ENCODE measurements at places on chromosomes 1 and 21.

- no peak for DNase-seq
Measured at GRCh38 chr1:238789916-238790667, 596.3 kb upstream of the CHRM3 start.

- no peak for DNase-seq
Measured at GRCh38 chr21:30518876-30519275, 16.9 kb upstream of the KRTAP19-5 start.

GRCh38 chr21:42847051-42847707, 32.2 kb downstream of the WDR4 start:
- no peak for DNase-seq

DNA sequence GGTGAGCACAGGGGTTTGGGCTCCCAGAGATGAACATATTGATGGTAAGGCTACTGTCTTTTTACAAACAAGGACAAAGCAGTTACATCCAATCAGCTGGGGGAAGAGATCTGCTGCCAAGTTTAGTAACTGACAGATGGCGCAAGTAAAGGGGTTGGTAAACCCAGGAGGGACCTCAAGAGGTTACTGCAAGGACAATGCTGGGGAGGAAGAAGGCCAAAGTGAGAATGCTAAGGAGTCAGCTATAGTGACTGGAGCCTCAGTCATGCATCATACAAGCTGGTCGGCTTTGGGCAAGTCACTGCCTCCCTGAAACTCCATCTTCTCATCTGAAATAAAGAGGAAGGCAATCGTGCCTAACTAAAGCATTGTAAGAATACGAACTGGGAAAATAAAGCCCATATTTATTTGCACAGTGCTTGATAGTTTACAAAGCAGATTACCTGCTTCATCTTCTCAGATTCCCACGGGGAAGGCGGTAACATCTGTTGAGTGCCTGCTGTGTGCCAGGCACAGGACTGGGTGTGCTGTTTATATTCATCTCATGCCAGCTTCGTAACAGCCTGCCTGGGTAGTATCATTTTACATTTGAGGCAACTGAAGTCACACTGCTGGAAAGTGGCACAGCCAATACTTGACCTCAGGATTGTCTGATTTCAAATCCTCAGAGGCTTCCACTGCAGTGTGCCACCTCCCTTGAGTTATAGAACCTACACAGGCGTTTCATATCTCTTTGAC, 114.8 kb downstream of the BEND5 start:
- no peak for DNase-seq

DNA sequence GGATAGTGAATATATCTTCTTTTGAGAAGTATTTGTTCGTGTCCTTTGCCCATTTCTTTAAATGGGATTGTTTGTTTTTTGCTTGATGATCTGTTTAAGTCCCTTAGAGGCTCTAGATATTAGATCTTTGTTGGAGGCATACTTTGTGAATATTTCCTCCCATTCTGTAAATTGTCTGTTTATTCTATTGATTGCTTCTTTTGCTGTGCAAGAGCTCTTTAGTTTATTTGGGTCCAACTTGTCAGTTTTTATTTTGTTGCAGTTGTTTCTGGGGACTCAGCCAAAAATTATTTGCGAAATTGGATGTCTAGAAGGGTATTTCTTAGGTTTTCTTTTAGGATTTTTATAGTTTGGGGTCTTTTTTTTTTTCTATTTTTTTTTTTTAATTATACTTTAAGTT, 302.8 kb downstream of the NCAM2 start:
- no peak for DNase-seq

GRCh38 chr1:29889776-29890175, 653.5 kb downstream of the PTPRU start:
- no peak for DNase-seq

DNA sequence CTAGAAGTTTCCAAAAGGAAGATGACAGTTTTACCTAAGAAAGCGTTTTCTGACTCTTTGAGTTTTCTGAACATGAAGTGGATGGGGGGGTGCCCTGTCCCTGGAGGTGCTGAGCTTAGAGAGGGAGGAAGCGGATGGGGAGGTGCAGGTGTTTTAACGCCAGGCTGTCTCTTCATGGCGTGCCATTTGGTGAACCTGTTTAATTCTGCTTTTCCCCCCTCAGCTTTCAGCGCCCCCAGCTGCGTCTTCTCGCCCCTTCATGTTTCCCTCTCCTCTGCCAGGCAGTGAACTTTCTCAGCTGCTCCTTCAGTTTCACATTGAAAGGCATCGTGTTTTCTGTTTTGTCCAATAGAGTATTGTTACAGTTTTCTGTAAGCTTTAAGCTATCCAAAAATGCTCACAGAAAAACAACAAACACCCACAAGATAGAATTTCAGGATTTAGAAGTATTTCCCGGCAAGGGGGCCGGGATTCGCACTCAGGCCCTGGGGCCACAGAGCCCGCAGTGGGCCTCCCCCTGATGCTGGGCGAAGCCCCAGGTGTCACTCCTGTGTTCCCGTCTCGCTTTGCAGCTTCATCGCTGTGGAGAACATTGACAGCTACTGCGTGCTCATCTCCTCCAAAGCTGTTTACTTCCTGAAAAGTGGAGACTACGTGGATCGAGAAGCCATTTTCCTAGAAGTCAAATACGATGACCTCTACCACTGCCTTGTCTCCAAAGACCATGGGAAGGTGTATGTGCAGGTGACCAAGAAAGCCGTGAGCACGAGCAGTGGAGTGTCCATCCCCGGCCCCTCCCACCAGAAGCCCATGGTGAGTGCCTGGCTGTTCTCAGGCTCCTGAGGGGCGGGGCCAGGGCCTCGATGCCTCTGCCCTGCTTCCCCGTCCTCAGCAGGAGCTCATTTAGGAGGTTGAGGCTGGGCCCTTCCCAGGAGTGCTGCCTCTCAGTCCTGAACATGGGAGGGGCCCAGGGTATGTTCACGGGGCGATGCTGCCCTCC, 111.4 kb downstream of the DHRS3 start:
- no peak for DNase-seq

- no peak for DNase-seq
Measured at GRCh38 chr1:100404821-100405220, 52.5 kb downstream of the CDC14A start.

DNA sequence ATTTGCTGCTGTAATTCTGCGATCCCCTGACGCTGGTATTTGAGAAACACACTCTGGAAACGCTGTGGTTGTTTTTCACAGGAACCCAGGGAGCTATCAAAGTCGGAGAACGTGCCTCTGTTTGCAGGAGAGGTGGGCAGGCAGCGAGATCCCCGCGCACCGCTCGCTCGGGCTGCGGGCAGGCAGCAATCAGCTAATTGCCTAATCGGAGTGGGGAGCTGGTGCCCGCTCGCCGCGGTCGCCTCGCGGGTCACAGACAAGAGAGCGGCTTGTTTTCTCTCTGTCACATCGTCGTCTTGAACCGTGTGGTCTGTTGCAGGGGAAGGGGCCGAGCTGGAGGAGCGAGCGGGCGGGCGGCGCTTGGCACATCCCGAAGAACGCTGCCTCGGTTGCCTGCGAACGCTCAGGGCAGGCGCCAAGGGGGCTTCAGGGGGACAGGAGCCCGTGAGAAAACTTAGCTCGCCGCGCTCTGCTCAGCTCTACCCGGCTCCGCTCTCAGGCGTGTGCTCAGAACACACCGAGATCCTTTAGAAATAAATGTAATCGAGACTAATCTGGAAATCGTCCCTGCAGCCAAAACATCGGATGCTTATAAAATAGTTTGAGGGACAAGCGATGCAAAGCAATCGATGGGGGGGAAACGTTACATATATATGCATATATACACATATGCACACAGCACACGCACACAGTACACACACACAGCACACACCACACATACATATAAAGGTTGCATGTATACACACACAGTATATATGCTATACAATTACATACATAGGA, 93.6 kb upstream of the SMYD2 start:
- no peak for DNase-seq

- DNase-seq: no peak
Measured at GRCh38 chr1:184598403-184599193, 156.1 kb downstream of the EDEM3 start.

- DNase-seq: peak; percentile 46
Measured at GRCh38 chr1:20185834-20186782, at the start of the genes PLA2G2C and UBXN10. Gene PLA2G2C, minus strand, starts transcription at chr1:20186518. Its CDS starts 9,155 bp downstream, at chr1:20177363. Gene UBXN10, plus strand, starts transcription at chr1:20186096. Its CDS starts 4,466 bp downstream, at chr1:20190562.

- no peak for DNase-seq
Measured at GRCh38 chr21:25467896-25468295, 139.4 kb downstream of the MRPL39 start.

DNA sequence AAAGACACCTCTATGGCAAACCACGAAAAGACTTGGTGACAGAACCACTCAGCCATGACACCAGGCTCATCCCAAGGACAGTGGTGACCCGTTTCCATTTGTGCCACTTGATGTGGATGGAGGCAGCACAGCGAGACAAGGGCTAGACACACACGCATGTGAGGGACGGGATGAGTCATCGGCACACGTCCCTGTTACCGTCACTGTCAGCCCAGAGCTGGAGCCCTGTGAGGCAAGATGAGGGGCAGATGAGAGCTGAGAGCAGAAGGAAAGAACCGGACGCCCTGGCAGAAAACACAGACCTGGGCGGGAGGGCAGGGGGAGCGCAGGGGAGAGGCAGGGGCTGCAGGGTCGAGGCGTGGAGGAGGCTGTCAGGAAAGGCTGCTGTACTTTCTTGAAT, 57.8 kb downstream of the SIK1 start:
- no peak for DNase-seq

- no peak for DNase-seq
Measured at GRCh38 chr1:115978292-115978941, 2.1 kb downstream of the SLC22A15 start.

GRCh38 chr1:226121587-226122400, 59.3 kb downstream of the H3-3A start:
- DNase-seq: peak; percentile 71

DNA sequence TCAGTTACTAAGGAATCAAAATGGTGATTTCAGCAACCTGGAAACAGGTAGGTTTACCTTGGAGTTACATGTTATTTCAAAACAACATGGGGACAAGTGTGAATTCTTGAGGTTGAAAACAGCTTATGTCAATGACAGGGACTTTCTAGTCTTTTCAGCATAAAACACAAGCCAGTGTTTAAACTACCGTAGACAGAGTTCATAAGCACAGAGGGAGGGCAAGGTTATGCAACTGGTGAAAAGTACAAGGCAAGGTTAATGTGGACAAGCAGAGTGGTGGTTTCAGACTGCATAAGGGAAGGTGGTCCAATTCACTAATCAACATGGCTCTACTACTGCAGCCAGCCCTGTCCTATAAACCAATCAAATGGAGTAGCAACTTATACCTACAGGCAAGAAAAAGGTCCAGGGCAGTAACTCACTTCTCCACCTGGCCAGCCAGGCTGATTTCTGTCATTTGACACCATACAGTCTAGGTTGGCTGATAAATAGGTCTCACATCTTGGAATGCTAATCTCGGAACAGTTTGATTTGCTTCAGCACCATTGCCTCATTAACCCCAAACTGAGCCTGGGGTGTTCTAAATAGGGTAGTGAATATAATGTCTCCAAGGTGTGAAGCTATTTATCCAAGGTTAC, 250.3 kb upstream of the PROX1 start:
- DNase-seq: no peak

GRCh38 chr1:29409616-29410015, 173.3 kb downstream of the PTPRU start:
- DNase-seq: no peak

GRCh38 chr1:113887402-113888175, at the start of gene BCL2L15:
Gene BCL2L15, minus strand, starts transcription at chr1:113887581. Its CDS starts 206 bp downstream, at chr1:113887375.
- no peak for DNase-seq

GRCh38 chr1:46942086-46942485, 810 bp upstream of the CYP4A11 start:
- no peak for DNase-seq

DNA sequence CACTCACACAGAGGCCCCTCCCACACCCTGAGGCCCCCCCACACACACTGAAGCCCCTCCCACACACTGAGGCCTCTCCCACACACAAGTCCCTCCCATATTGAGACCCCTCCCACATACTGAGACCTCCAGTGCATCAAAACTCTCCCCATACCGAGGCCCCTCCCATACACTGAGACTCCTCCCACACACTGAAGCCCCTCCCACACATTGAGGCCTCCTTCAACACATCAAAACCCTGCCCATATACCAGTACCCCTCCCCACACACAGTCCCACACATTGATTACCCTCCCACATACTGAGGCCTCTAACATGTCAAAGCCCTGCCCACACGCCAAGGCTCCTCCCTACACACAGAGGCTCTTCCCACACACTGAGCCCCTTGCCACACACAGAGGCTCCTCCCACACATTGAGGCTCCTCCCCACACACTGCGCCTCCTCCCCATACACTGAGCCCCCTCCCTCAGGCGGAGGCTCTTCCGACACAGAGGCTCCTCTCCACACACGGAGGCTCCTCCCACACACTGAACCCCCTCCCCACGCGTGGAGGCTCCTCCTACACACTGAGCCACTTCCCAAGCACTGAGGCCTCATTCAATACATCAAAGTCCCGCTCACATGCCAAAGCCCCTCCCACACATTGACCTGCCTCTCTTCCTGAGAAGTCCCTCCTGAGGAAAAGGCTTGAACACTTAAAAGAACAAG, 392.3 kb downstream of the CAMTA1 start:
- no peak for DNase-seq

- no peak for DNase-seq
Measured at GRCh38 chr1:202162047-202162417, 1.6 kb upstream of the PTPN7 start.

GRCh38 chr1:177755851-177756560, 213.9 kb downstream of the SEC16B start:
- no peak for DNase-seq

- DNase-seq: no peak
Measured at GRCh38 chr1:22107126-22107525, 35.8 kb downstream of the WNT4 start.

DNA sequence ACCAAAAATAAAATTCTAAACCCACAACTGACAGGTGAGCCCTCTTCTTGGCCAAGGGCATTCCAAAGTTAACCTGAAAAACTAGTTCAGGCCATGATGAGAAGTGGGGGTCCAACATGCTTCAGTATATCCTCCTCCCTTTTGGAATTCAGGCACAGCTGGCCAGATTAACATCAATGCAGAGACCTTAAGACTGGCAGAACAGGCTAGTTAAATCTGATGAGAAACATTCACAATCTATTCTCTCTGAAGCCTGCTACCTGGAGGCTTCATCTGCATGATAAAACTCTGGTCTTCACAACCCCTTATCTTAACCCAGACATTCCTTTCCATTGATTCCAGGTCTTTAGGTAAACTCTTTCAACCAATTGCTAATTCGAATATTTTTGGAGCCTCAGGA, 26.7 kb upstream of the ZBTB8B start:
- no peak for DNase-seq

GRCh38 chr21:41671859-41672542, 94.9 kb downstream of the RIPK4 start:
- no peak for DNase-seq

- DNase-seq: no peak
Measured at GRCh38 chr21:29712818-29713217, 227.0 kb downstream of the GRIK1 start.

GRCh38 chr21:26659182-26659581, 86.1 kb upstream of the CYYR1 start:
- no peak for DNase-seq

GRCh38 chr1:107141491-107142126, 770 bp downstream of the NTNG1 start:
- no peak for DNase-seq

- no peak for DNase-seq
Measured at GRCh38 chr1:157751283-157751682, 25.6 kb downstream of the FCRL2 start.

- DNase-seq: no peak
Measured at GRCh38 chr1:166876540-166876838, 425 bp upstream of the TADA1 start.

Measured in effector memory CD8-positive, alpha-beta T cell (primary cell).